ENCODE measurements at places on chromosomes 11 and 22.
A peak's percentile ranks its signal among the peaks of the same experiment; 100 is the strongest.

- peak; percentile 70 for DNase-seq
Measured at GRCh38 chr11:4626207-4627099, 10.8 kb upstream of the OR51D1 start.

GRCh38 chr11:92735039-92735438, 234.4 kb upstream of the MTNR1B start:
- DNase-seq, result peak; percentile 21

DNA sequence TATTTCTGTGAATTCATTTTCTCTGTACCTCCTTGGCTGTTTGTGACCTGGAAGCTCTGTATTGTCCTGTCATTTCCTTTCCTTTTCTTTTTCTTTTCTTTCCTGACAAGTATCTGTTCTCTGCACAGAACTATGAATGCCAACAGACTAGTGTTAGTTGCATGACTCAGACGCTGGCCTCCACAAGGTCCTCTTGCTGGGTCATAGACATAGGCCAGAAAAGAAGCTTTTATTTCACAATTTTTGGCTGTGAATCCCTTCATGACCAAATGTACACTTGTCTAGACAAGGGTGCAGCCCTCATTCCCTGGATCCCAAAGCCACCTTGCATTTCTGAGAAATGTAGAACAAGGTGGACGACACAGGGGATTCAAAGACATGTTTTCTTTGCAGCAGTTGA, 104.1 kb upstream of the MTNR1B start:
- peak; percentile 67 for DNase-seq

- no peak for DNase-seq
Measured at GRCh38 chr22:30004101-30004500, 76.2 kb upstream of the HORMAD2 start.
